GM13977 (cell line): ENCODE measurements at places on chromosomes 11 and 22.

DNA sequence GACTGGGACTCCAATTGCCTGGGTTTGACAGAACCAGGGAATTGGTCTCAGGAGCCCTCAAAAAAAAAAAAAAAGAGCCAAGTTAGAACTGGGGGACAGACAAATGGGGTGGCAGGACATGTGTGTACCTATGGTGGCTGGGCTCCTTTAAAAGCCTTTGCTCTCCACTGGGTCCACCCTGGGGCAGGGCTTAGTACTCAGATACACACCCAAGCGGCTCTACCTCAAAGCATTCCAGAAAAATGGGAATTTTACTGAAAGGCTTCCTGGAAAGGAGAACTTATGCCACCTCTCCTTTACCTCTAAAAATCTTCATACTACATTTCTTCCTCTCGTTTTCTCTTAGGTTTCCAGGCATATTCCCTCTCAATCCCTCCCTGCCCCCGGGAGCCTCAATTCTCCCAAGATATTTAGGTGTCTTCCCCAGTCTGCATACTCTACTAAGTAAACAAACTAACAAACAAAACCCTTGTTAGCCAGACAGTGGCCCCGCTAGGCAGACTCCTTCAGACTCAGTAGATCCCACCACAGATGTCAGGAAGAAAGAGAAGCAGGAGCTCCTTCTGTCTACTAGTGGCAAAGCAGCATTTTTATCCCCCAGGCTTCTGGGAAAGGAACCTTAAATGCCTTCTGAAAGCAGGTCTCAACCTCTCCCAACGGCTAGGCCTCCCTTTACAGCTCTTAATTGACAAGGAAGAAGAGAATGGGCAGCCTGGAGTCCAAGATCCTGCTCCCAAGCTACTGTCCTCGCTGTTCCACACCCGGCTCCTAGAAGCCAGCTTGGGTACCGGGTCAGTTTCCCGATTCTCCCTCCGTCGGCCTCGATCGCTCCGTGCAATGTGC, 653 bp downstream of the PCSK7 start:
- DNase-seq: no peak

DNA sequence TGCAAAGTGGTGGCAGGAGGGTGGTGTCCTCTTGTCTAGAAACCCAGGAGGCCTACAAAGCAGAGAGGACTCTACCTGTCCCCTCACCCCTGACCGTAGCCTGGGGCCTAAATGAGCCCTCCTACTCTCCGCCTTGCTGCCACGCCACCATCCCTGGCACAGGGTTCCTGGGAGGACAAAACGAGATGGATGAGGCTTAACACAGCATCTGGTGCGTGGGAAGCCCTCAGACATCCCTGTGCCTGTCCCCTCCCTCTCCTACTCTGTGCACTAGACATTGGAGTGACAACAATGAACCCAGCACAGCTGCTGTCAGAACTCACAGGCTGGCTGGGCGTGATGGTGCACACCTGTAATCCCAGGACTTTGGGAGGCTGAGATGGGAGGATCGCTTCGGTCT, 36.4 kb upstream of the DKK3 start:
- DNase-seq: no peak

DNA sequence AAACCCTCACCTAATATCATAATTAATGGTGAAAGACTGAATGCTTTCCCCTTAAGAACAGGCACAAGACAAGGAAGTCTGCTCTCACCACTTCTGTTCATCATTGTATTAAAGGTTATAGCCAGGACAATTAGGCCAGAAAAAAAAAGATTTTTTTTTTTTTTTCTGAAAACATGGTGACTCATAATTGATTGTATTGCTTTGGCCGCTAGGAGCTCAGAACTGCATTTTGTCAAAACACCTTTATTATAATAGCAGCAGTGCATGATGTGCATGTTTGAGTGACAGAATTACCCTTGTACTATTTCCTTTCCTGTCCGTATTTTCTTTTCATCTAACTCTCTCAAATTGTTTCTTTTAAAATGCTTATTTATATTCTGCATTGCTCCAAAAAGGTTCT, 98.1 kb downstream of the RNF169 start:
- DNase-seq: no peak

DNA sequence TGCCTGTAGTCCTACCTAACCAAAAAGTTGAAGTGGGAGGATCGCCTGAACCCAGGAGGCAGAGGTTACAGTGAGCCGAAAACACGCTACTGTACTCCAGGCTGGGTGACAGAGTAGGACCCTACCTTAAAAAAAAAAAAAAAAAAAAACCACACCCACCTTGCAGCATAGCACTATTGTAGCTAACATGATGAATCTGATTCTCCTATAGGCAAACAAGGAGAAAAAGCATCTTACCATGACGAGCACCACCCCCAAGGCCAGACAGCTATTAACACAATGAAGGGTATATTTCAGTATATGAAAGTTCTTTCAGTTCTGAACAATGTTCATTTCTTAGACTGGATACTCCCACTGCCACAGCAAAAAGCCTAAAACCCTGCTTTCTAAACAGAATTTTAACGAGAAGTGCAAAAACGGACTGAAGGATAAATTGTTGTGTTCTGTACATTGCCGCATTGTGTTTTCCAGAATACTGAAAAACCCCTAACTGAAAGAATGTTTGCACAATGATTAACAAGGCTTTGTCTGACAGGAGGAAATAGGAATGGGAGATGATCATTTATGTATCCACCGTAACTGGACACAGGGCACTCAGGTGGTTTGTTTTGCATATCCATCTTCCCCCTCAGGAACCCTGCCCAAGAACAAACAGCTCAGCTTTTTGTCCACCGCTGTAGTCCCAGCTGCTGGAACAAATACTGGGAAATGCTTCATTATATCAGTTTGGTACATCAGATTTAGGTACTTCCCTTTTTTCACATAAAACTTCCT, 8.9 kb downstream of the PISD start:
- DNase-seq: no peak

DNA sequence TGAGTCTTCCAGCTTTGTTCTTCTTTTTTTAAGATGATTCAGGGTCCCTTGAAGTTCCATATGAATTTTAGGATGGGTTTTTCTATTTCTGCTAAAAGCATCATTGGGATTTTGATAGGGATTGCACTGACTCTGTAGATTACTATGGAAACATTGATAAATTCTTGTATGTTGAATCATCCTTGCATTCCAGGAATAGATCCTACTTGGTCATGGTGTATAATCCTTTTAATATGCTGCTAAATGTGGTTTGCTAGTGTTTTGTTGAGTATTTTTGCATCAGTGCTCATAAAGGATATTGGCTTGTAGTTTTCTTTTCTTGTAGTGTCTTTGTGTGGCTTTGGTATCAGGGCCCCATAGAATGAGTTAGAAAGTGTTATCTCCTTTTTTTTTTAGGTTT, 34.9 kb upstream of the PHOX2A start:
- DNase-seq: no peak

- DNase-seq: peak; percentile 61
Measured at GRCh38 chr22:23070418-23071229, at the start of gene GNAZ. TSS of gene GNAZ (plus strand) at chr22:23070519. CDS start at chr22:23095696, 25,177 bp downstream.

DNA sequence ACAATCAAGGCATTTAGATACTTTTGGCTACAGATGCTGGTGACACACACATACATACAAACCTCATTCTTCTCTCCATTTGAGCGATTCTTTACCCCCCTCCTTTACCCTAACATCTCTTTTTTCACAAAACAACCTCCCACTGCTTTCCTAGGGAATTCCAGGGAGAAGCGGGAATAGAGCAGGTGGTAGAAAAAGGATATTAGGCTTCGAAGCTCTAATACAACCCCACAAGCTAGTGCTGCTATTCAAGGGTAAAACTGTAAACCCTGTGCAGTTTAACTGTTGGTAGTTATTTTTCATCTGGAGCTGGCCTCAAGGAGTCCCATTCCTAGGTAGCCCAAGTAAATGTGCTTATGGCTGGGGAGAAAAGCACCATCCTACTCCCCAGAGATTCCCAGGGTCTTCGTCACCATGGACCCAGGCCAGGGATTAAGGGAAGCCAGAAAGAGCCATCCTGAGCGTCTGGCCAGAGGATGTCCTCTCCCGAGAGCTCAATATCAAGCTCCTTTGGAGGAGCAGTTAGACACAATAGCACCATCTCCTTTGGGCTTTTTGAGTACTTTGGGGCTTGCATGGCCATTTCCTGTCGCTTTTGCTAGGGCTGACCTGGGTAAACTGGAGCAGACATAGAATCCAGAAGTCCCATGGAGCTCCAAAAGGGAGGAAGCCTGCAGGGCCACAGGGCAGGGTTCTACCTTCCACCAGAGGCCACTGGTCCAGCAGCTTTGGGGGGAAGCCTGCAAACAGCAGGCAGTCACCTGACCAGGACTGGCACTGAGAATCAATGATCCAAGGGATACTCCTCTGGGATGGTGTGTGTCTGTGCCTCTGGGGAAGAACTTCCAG, 3.1 kb downstream of the MAML2 start:
- no peak for DNase-seq

GRCh38 chr11:120381401-120381800, 45.2 kb downstream of the ARHGEF12 start:
- no peak for DNase-seq

GRCh38 chr11:43694477-43694876, 13.9 kb downstream of the HSD17B12 start:
- no peak for DNase-seq

DNA sequence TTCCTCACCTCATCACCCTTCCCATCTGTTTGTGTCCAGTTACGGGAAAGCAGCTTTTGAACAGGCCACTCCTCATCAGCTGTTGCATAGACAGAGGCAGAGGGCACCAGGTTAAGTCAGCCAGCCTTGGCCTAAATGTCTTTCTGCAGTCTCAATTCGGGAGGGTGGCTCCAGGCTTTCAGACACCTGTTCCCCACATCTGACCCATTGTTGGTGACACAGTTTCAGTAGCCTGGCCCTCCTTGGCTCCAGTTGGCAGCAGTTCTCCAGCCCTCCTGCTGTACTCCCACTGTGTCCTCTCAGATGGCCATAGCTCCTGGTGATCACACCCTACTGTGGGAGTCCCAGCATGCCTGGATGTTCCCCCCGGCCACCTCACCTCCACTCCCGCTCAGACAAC, 70.8 kb upstream of the MYOD1 start:
- no peak for DNase-seq

DNA sequence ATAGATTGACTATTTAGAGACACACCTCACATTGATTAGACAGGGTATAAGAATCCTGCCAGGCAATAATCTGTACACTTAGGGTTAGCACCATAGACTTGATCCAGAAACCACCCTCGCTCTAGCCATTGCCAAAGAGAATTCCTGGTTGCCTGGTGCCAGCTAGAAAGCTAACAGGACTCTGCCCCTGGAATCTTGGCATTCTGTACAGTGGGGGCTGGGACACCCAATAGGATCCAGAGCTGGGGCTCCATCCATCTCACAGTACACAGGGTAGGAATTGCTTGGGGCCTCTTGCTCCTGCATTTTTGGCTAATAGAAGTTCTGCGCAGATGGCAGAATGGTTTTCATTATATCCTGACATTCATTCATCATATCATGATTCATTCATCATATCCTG, 3.0 kb upstream of the APLNR start:
- no peak for DNase-seq

- DNase-seq: no peak
Measured at GRCh38 chr11:107704451-107704850, 7.4 kb downstream of the SLN start.

DNA sequence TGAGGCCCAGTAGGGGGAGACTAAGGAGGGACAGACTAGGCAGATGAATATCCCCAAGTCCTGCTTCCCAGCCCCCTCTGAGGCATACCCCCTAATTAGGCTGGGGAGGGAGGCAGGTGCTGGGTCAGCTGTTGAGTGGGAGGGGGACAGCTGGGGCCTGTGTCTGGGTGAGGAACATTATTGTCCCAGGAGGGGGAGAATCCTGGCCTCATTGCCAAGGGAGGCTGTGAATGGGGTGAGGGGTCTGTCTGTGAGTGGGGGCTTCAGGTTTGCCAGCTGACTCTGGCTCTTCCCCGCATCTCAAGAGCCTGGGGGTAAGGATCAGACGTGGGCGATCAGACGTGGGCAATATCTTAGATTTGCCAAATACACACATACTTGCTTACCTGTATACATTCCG, 2.1 kb downstream of the INPPL1 start:
- no peak for DNase-seq

DNA sequence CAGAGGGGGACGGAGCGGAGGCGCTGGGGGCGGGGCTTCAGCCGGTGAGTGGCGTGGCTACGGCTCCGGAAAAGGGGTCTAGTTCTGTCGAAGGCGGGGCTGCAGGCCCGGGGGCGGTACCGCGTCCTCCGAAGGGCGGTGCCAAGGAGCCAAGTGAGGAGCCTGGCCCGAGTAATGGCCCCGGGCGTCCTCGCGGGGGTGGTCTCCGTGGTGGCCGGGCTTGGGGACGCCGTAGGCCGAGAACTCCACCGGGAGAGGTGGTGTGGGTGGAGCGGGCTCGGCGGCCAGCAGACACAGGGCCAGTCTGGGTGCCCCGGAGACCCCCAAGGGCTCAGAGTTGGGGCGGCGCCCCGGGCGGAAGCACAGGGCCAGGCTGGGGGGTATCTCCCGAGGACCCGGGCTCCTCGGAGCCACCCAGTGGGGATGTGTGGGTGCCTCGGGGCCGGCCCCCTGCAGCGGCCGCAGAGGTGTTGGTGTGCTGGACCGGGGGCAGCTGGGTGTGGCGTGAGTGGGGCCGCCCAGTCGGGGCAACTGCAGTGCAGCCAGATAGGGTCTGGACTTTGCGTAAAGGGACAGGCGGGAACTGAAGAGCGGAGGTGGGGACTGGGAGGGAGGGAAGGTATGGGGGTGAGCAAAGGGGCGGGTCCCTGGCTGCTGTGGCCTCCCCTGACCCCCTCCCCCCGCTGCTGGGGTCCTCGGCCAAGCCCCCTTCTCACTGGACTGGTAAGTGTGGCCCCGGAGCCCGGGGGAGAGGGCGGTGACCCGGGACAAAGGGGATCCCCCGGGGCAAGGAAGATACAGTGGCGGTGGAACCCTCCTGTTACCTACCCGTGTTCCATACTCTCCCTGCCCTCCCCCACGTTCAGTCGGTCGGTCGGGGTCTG, 838 bp downstream of the FKBP2 start:
- DNase-seq: no peak

DNA sequence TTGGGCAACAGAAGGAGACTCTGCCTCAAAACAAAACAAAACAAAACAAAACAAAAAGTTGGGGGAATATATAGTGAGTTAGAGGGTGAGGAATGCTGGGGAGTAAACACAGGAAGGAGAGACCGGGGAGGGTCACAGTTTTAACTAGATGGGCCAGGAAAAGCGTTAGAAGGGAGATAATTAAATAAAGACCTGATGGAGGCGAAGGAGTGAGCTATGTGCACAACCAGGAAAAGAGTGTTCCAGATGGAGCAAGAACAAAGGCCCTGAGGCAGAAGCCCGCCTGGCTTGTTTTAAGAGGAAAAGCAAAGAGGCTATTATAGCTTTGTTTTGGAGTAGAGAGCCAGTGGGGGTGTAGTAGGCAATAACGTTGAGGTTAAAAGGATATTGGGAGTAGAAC, 4.8 kb upstream of the PLA2G6 start:
- DNase-seq: no peak

GRCh38 chr11:117859061-117859460, 17.4 kb downstream of the FXYD6 start:
- DNase-seq: no peak

- DNase-seq: no peak
Measured at GRCh38 chr11:77110836-77111235, 8.2 kb downstream of the OMP start.

- no peak for DNase-seq
Measured at GRCh38 chr11:125554038-125554437, 15.2 kb upstream of the EI24 start.

GRCh38 chr22:45285263-45286058, 712 bp downstream of the UPK3A start:
- DNase-seq: no peak
